ENCODE measurements at places on chromosomes 1 and 21. TPM values are rescaled to one million over a fixed set of nuclear protein-coding genes. Genes with fewer than 3 reads are reported as not detected.

- no peak for DNase-seq
These were observed 41.1 kb downstream of the SLC35F3 start for GRCh38 chr1:233945573-233945972.

Gene IRF2BP2
- 108 TPM for total RNA-seq

DNA sequence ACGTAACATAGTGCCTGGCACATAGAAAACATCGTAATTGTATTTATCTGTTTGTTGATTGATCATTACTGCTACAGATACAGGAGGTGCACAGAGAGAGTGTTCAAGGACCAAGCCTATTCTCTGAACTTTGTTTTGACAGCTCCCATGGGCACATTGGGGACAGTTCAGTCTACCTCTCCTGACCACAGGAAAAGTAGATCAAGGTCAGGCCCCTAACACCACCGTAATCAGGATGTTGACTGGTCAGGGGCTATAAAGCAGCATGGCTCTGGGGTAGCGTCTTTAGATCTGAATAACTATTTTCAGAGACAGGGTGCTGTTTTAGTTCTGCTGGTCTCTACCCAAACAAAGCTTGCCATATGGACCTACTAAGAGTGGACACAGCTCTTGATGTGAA lies 223.1 kb upstream of the IRF2BP2 start:
- DNase-seq = no peak

GRCh38 chr21:43325968-43326715 lies 100.8 kb downstream of the SIK1 start:
- DNase-seq = no peak

GRCh38 chr1:108064255-108064654 lies 99.3 kb upstream of the VAV3 start:
- no peak for DNase-seq

Gene BMP8B
- total RNA-seq = 0.74 TPM
